ENCODE measurements at places on chromosomes 13 and 19.

DNA sequence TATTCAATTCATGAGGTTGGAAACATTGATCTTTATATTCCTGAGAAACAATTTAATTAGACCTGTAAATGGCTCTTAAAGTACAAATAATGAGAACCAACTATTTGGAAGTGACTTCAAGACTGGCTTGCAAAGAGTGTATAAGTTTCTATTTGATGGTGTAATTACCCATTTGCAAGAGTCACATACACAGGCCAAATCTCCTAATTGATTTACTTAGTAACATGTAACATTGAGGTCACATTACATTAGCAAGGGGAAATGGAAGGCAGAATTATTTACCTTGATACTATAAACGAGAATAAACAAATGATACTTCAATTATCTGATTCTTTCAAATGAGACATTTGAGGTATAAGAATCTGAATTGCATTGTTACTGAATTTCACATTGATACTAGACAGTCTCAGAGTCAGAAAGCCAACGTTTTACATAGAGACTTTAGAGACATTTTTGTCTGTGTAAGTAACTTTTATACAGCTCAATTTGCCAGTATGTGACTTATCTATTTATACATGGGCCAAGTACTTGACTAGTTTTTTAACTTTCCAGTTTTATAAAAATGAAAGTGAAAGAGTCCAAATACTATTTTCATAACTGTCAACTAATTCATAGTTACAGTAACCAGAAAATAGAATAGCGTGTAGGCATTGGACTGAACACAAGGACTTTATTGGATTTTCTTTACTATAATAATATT lies 95.6 kb upstream of the RFC3 start:
- peak; percentile 19 for DNase-seq

DNA sequence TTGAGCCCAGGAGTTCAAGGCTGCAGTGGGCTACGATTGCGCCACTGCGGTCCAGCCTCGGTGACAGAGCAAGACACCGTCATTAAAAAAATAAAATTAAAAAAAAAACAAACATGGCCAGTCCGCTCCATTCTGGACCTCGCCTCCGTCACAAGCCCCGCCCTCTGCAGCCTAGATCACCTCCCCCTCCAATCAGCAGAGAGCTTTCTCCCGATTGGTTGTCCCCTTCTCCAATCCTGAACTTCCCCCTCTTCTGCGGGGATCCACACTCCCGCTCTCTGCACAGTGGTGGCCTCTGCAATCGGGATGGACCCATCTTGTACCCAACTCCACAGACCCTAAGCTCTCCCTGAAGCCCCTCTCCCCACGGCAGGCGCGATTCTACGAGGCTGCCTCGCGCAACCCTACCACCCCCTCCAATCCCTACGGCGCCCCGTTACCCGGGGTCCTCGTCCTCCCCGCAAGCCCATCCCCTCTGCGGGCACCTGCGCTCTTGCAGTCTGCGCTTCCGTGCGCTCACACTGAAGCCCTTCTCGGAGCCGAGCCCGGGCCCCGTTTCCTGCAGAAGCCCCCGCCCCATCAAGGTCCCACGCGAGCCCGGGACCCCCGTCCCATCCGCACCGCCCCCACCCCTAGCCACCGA lies 540 bp downstream of the TMEM160 start:
- DNase-seq: peak; percentile 96

- no peak for DNase-seq
Measured at GRCh38 chr19:49337267-49338022, 2.2 kb downstream of the CD37 start.

DNA sequence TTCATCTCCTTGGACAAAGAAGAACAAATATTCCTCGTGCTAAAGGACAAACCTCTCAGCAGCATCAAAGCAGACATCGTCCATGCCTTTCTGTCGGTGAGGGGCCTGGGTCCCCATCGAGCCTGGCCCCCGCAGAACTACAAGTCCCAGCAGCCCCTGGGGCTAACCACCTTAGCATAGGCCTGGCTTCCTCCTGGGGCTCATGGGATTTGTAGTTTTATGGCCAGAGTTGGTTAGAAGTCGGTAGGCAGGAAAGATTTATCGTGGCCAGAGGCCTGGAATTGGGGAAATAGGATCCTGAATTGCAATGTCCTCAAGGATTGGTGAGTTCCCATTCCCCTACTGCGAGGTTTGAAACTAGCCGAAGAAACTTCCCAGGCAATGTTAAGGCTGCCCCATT lies 19.6 kb downstream of the TMEM150B start:
- no peak for DNase-seq

DNA sequence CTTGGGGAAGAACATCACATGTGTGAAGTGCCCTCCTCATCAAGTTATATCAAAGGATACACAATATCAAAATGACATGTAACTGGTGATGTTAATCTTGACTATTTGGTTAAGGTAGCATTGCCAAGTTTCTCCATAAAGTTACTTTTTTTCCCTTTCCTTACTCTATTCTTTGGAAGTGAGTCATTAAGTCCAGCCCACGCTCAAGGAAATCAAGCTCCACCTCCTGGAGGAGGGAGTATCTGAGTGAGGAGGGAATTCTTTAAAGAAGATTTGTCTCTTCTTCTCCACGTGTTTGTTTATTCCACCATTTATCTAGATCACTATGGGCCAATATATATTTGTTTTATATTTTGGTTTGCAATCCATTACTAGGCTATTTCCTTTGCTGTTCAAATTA lies 33.6 kb upstream of the FNDC3A start:
- DNase-seq: peak; percentile 70

DNA sequence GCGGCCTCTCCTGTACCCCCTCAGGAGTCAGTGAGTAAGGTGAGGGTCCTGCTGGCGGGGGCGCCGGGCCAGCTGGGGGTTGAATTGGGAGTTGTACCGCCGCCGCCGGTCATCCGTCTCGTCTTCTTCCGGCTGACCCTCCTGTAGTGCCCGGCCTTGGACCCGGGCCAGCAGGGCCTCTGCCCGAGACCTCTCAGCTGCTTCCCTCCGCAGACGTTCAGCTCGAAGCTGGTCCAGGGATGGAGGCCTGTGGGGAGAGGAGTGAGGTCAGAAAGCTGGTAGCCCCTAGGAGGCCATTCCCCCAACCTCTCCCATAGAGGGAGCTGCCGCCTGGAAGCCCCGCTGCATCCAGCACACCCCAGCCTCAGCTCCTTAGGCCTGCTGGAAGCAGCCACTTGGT lies 3.8 kb downstream of the LENG1 start:
- DNase-seq: no peak

GRCh38 chr13:92510416-92510815 lies 716.2 kb upstream of the GPC6 start:
- DNase-seq: peak; percentile 79

- no peak for DNase-seq
Measured at GRCh38 chr13:35876601-35877000, 254.6 kb downstream of the DCLK1 start.

GRCh38 chr19:38781058-38781457 lies 7.7 kb upstream of the LGALS7 start:
- DNase-seq: no peak

- DNase-seq: peak; percentile 65
Measured at GRCh38 chr19:2391118-2391725, 31.2 kb downstream of the TMPRSS9 start.

- peak; percentile 35 for DNase-seq
Measured at GRCh38 chr13:48908381-48909055, 67.2 kb upstream of the FNDC3A start.

DNA sequence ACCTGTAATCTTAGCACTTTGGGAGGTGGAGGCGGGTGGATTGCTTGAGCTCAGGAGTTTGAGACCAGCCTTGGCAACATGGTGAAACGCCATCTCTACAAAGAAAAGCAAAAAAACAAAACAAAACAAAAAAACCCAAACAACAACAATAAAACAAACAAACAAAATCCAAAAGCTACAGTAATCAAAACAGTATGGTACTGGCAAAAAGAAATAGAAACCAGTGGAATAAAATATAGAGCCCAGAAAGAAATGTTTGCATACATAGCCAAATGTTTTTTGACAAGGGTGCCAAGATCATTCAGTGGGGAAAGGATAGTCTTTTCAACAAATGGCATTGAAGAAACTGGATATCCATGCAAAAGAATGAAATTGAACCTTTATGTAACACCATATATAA lies 11.5 kb downstream of the CEACAM1 start:
- no peak for DNase-seq

DNA sequence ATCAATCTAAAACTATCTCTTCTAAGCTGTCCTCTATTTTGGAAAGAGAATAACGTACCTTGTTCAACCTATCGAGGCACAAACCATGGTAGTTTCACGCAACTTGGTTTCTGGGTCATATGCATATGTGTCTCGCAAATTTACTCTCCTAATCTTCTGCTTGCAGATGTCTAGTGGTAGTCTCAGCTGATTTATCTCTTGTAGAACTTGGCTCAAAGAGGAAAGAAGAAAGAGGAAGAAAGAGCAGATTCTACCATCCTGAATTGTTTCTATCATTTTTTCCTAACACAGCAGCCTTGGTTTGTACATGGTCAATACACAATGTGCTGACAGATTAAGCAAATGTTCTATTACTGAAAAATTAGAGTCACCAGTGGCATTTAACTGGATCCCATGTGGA lies 282.3 kb downstream of the SPRY2 start:
- no peak for DNase-seq

- peak; percentile 41 for DNase-seq
Measured at GRCh38 chr13:35700671-35701070, 224.2 kb upstream of the MAB21L1 start.

DNA sequence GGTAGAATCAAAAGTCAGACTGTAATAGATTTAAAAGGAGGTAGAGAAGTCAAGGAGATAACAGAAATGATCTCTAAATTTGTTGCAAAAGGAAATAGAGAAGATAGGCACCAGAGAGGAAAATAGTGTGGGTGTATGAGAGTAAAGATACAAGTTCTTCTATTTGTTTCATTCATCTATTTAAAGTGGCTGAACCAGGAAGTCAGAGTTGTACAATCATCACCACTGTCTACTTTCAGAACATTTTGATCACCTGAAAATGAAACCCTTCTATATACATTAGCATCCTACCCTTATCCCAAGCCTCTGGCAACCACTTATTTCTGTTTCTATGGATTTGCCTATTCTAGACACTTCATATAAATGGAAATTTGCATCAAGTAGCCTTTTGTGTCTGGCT lies 36.7 kb downstream of the INTS6 start:
- DNase-seq: no peak

- DNase-seq: peak; percentile 80
Measured at GRCh38 chr19:47697863-47698609, 15.2 kb upstream of the EHD2 start.

GRCh38 chr19:33629826-33630375 lies 8.1 kb downstream of the CHST8 start:
- DNase-seq: no peak

Measured in iris pigment epithelial cell (primary cell).